NCI-H524 treated with DMSO at 0.1 percent for 48 hours (cell line): ENCODE measurements at places on chromosomes 7 and 10.

DNA sequence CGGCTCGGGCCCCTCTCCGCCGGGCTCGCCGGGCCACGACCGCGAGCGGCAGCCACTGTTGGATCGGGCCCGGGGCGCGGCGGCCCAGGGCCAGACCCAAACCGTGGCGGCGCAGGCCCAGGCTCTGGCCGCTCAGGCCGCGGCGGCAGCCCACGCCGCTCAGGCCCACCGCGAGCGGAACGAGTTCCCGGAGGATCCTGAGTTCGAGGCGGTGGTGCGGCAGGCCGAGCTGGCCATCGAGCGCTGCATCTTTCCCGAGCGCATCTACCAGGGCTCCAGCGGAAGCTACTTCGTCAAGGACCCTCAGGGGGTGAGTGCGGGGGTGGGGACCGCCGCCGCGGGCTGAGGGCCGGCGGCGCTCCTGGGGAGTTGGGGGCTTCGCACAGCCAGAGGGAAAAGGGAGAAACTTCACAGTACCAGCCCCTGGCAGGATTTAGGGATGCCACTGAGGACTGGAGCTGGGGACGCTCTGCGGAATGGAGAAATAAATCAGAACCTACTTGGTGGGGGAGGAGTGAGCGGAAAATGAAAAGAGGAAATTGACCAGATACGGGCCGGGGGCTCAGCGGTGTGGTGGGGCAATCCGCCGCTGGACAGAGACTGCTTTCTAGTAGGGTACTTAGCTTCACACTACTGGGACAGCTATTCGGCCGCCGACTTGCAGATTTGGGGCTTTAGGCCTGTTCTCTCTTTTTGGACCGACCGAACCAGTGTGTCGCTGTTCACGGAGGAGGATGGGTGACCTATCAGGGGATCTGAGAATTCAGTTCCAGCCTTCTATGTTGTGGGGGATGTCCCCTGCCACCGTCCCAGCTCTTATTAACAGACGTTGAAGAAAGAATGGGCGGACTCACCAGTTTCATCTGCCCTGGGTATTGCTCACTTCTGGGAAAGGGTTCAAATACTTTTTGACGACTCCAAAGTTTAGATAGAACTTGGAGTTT is 669 bp downstream of the PI4K2A start:
- DNase-seq = no peak

- DNase-seq = no peak
These were observed 1279.1 kb upstream of the SORCS1 start for GRCh38 chr10:108443636-108444035.

- DNase-seq = no peak
These were observed 150.3 kb downstream of the AHR start for GRCh38 chr7:17448479-17449423.

DNA sequence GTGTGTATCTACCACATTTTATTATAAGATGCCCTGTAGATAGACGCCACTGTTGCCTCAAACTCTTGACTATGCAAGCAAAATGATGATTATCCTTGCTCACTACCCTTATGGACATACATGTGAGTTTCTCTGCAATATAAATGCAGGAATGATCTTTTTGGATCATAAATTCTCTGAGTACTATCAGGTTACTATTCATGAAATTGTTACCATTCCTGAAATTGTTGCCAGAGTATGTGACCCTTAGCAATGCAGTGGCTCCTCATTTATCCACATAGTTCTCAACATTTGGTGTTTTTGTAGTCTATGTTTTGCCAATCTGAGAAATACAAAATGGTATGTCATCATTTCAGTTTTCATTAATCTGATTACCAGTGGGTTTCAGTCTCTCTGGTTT is 166.2 kb upstream of the FAM3C start:
- DNase-seq = no peak

DNA sequence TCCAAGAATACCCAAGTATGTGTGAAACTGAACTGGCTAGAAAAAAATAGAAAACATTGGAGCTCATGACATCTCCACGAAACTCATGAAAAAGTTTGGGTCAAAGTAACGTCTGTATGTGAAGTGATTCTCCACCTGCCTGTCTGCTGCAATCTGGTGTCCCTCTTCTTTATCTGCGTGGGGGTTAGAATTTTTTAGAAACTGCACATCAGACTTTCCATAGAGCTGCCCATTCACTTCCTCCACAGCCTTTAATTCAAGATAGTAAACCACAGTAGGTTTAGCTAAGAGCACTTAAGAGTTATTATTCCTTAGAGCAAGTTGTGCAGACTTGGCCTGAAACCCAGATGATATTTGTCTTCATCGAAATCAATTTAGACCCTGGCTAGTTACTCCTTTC is 55.3 kb downstream of the SCIN start:
- DNase-seq = no peak

DNA sequence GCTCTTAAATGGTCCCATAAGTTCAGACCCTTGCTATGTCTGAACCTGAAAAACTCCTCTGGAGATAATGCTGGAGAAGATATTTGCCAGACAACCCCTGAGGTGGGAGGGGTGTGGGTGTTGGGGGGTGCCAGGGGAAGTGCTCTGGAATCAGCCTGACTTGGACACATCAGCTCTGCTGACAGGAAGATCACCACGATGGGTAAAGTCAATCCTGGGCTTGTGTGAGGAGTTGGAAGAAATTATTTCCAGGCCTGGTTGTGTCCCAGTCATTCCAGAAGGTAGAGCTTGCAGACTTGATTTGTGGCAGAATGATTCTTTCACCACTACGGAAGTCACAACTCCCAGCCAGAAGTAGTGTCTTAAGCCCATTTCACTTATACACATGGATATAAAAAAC is 60.3 kb upstream of the UNC5B start:
- no peak for DNase-seq

DNA sequence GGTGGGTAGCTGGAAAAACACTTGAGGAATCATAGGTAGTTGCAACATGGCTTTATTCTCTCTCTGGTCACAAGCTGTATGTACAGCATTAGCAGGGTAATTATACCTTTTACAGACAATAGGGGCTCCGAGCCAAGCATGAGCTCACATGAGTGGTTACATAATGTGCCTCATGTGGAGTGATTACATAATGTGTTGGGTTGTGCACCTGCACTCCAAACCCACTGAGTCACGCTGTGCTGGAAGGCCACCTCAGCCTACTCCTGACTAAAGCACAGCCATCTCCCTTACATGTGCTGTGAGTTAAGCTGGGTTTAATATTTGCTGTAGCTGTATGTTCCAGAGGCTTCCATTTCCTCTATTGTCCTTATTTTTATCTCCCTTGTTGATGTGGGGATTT is 348.7 kb upstream of the SEMA3C start:
- no peak for DNase-seq
